ENCODE measurements at places on chromosomes 1 and 21. TPM values are rescaled to one million over a fixed set of nuclear protein-coding genes. Genes with fewer than 3 reads are reported as not detected.

DNA sequence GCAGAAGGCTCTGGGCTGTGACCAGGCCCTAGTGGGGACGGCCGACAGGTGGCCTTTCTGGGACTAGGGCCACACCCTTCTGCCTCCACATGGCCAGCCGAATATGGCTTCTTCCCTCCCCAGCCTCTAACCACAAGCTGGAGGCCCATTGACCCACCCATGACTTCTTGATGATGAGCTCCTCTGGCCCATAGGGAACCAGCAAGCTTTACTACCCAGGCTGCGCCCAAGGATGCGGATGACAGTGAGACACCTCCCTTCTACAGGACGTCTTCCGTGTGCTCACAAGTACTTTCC lies 41.0 kb downstream of the LDLRAD2 start:
- no peak for DNase-seq

DNA sequence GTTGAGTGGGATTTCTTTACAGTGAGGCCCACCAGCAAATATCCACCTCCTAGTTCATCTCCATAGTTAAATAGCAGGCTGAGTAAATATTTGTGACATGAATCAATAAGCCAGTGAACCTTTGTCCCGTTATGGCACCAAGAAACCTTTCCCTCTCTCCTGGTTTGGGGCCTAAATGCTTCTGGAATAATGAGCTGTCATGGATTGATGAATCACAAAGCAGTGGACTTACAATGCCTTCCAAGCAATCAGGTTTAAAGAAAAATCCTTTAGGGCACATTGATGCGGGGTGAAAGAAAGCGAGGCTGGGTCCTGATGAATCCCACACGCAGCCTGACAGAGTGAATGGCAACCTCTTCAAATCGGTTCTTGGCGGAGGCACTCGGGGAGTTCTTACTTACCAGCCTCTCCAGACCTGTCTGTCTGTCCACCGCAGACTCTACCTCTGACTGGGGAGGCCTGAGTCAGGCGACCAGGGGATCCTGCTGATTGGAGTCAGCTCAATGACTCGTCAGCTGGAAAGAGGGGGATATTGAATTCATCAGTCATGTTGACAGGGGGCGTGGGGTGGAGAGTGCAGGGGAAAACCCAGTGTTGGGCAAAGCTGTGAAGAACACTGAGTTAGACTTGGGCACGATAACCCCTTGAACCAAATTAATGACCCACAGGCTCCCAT lies 247.3 kb downstream of the PLPP3 start:
- DNase-seq, result peak; percentile 42

GRCh38 chr1:153563483-153563901 lies 2.2 kb downstream of the S100A2 start:
- no peak for DNase-seq

- DNase-seq, result no peak
These were observed 56.5 kb upstream of the LGALS8 start for GRCh38 chr1:236467327-236467641.

GRCh38 chr1:91742848-91743292 lies 143.1 kb downstream of the TGFBR3 start:
- DNase-seq, result peak; percentile 39

GRCh38 chr21:42071146-42071737 lies at the start of gene UMODL1:
TSS of gene UMODL1 (plus strand) at chr21:42071317. CDS start at chr21:42071317, 0 bp downstream.
- DNase-seq, result no peak

DNA sequence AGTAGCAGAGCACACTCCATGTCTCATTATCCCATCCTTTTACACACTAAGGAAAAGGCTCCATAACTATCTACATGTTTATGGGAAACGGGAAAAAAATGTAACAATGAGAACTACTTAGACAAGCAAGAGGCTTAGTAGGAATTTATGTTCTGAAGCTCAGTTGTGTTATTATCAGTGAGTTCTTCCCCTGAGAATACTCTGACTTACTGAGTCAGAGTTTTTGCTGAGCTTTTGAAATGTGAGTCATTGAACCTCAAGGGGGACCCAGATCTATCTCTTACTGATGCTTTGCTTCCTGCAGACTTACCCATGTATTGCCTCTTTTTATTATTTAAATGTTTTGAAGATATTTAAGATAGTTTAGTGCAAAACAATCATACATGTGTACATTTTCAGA lies 20.1 kb downstream of the CFHR5 start:
- DNase-seq, result peak; percentile 11

GRCh38 chr1:174768949-174769348 lies 230.8 kb upstream of the CACYBP start:
- DNase-seq, result no peak

DNA sequence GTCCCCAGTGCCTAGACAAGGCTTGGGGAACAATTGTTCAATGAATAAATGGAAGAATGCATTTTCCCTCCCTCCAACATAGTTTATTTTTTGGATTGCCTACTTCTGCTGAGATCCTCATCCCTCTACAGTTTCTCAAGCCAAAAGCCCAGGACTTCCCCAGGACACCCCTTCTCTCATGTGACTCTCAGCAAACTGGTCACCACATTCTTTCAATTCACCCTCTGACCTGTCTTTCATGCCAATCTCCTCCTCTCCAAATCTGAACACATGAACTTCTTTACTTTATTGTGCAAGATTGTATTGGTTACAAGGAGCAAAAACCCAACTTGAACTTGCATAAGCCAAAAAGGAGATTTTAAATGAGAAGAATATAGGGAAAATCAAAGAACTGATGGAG lies 103.2 kb upstream of the JUN start:
- no peak for DNase-seq

- DNase-seq, result peak; percentile 93
These were observed 51.4 kb downstream of the KIF21B start for GRCh38 chr1:200971955-200972711.

- no peak for DNase-seq
These were observed 134.8 kb downstream of the PIGK start for GRCh38 chr1:77084457-77084856.

- no peak for DNase-seq
These were observed 51.2 kb downstream of the TRAF5 start for GRCh38 chr1:211377539-211378450.

DNA sequence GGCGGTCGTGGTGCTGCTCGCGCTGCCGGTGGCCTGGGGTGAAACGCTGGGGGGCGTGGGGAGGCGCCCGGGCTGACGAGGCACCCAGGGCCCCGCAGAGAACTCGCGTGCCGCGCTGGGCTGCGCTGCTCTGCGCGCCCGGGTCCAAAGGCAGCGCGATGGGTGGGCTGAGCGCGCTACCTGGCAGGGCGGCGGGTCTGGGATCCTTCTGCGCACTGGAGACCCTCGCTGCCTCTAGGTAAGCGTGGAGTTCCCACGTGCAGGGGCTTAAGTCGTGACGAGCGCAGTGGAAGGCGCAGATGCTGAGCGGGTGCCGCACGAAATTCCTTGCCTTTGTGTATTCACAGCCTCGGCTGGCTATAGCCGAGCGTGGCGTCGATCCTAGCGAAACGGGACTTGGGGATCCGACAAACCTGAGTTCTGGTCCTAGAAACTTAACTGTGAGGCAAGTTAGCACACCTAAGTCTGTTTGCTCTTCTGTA lies 24.6 kb downstream of the CR1L start:
- DNase-seq, result no peak

DNA sequence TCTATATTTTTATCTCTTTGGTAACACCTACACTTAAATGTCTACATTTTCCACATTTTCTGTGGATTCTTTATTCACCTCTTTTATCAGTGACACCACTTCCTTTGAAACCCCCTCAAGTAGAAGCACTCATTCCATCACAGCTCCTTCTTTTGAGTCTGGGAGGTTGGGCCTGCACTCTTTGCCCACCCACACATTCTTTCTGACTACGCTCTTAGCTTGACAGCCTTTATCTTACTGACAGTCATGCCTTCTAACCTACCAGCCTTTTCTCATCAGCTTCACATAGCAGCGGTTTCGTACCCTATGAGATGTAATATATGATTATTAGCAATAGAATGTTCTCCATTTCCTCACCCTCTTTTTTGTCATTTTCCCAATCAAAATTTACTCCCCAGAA lies 151.9 kb downstream of the TNFSF18 start:
- no peak for DNase-seq

GRCh38 chr1:190752131-190752530 lies 274.5 kb upstream of the BRINP3 start:
- no peak for DNase-seq

GRCh38 chr1:21295002-21295401 lies 4.7 kb upstream of the ECE1 start:
- peak; percentile 33 for DNase-seq

DNA sequence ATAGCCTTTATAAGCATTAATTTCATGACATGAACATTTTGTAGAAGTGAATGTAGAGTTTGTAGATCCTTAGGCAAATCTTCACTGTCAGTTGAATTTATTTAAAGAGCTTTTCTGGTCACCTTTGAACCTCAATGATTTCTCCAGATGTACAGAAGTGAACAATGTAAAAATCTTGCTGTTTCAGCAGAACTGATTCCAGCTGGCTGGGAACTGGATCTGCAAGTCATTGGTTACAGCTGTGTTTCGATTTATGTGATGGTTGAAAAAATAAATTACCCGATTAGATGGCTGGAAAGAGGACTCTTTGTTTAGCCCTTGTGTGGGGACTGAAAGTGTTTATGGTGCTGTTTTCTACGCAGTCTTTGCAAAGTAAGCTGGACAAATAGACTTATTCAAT lies 849.8 kb downstream of the USP25 start:
- DNase-seq, result no peak

- DNase-seq, result no peak
These were observed 536.6 kb downstream of the RWDD3 start for GRCh38 chr1:95770581-95770980.

GRCh38 chr1:14921057-14921456 lies 232.5 kb upstream of the TMEM51 start:
- DNase-seq, result no peak

DNA sequence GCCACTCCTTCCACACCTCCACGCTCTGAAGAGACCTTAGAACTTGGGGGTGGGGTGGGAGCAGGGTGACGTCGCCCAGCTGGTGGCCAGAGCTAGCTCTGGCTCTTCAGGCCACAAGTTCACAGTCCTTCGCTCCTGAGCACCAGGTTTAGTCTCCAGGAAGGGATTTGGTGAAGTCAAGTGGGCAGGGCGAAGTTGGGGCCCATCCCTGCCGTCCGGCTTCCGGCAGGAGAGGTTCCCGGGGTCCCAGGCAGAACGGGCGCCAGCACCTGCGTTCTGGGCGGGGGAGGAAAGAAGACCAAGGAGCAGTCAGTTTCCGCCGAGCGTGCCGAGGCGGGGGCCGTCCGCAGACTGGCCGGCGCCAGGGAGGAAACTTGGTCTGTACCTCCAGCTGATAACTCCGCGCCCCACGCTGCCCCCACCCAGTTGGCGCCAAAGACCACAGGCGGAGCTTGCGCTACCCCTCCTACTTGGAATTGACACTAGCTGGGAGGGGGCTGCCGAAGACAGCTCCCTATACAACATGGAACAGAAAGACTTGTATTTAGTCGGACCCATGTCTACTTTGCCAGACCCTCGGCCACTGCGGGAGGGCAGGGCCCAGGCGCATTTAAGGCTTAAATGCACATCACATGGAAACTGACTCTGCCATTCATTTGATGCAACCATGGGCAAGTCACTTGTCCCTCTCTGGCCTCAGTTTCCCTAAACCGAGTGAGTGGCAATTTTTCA lies 995 bp downstream of the ID3 start:
- DNase-seq, result peak; percentile 37

- no peak for DNase-seq
These were observed 6.5 kb downstream of the RNF207 start for GRCh38 chr1:6212193-6212959.

DNA sequence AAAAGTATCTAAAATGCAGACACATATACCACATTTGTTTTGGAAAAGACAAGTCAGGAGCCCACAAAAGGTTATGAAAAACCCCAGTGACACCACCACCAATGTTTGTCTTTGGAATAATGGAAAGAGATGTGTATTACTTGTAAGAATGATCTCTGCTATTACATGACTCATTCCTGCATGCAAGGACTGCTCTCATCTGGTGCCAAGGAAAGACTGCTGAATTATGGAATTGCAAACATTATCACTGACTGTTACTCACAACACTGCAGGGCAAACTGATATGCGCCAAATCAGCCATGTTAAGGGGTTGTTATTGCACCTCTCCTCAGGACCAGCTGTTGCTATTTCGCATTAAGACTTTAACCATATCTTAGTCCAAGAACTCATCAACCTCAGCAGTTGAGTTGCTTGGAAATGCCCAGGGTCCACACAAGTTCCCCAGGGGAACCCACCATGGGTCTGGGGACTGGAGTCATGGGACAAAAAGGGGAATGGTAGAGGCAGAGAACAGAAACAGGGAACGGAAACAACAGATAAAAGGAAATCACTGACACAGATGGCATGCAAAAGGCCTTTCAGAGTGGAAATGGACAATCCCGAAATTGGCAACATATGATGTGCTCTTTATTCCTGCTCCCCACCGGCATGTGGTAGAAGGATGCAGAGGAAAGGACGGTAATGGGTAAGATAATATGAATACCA lies 34.4 kb downstream of the CAPZB start:
- peak; percentile 94 for DNase-seq

GRCh38 chr1:219352961-219353651 lies 179.4 kb downstream of the LYPLAL1 start:
- DNase-seq, result no peak

GRCh38 chr1:39657402-39657801 lies 14.5 kb downstream of the NT5C1A start:
- no peak for DNase-seq

The WASF2 gene
- 32.4 TPM for total RNA-seq

The COPA gene
- 142 TPM for total RNA-seq

The NR0B2 gene
- not detected for total RNA-seq

The CTSS gene
- total RNA-seq, result 0.46 TPM

The C4BPA gene
- not detected for total RNA-seq

The TNFRSF8 gene
- total RNA-seq, result not detected

The PSRC1 gene
- total RNA-seq, result 33.8 TPM

The OR2M3 gene
- total RNA-seq, result not detected

The RPTN gene
- total RNA-seq, result not detected

The COL8A2 gene
- 0.58 TPM for total RNA-seq

The TIPRL gene
- 50.1 TPM for total RNA-seq

The DNASE2B gene
- not detected for total RNA-seq

The SLC45A3 gene
- total RNA-seq, result 37.6 TPM

The RCC2 gene
- total RNA-seq, result 82.7 TPM
